H4 (cell line): ENCODE measurements at places on chromosomes 13 and 19.

DNA sequence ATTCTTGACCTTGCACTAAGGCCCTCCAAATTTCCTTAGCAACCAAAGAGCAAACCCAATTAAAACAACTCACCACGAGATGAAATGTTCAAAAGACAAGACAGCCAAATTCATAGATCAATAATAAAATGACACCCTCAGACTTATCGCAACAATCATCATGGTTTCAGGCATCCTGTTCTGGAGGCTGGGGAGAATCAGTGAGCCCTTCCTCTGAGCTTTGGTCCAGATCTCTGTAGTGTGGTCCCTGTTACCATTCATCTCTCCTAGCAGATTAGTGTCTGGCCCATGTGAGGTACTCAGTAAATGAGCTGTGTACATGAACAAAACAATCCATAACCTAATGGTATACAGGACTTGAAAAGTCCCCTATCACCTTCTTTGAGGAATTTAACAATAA lies 12.2 kb downstream of the LCP1 start:
- DNase-seq: no peak

- DNase-seq: no peak
These were observed 6.6 kb upstream of the ZNF428 start for GRCh38 chr19:43625918-43626579.

GRCh38 chr19:53960886-53961285 lies 1.9 kb upstream of the CACNG8 start:
- no peak for DNase-seq

DNA sequence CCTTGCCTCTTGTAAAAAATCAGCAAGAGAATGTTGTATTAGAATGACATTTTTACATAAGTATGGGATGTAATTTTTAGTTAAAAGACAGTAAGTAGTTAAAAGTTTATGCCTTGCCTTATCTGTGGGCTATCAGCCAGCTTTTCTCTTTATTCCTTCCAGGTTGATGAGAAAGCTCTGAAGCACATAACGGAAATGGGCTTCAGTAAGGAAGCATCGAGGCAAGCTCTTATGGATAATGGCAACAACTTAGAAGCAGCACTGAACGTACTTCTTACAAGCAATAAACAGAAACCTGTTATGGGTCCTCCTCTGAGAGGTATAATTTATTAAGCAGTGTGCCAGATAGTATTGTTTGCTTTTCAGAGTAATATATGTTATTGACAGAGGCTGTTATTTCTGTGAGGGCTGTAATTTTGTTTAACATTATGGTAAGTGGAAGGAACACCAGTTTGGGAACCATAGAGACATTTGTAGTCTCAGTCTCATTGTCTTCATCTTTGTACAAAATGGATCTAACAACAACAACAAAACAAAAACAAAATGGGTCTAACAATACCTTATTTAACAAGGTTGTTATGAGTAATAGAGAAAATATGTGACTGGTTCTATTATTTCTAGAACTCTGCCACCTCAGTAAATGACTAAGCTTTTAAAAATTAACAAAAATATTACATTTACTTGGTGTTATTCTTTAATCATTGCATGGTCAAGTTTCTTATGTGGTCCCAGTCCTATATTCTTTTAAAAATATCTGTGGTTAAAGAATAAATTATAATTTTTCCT lies 112.8 kb downstream of the TDRD3 start:
- no peak for DNase-seq

GRCh38 chr19:58366585-58367430 lies 4.3 kb upstream of the ZNF497 start:
- DNase-seq: no peak

- DNase-seq: no peak
These were observed 5.3 kb upstream of the ZNF497 start for GRCh38 chr19:58367698-58368454.

- no peak for DNase-seq
These were observed 11.2 kb downstream of the SLC1A5 start for GRCh38 chr19:46776927-46777911.

DNA sequence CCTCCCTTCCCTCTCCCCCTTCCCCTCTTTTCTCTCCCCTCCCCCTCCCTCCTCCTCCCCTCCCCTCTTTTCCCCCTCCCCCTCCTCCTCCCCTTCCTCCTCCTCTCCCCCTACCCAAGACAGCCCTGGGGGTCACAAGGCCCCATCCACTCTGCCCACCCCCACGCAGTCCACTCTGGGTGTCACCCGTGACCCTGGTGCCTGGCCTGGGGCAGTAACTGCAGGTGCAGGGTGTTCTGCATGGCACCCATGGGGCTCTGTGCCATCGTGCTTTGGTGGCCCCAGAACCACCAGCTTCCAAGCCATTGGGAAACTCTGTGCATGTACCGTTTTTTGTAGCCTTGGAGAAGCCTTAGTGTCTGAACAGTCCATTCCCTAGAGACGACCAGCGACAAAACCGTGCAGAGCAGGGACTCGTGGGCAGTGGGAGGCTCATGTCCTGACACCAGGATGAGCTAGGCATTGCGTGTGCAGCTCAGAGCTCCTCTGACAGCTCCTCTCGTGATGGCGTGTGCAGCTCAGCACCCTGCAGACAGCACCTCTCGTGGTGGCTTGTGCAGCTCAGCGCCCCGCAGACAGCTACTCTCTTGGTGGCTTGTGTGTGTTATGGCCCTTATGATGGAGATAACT lies 43.7 kb upstream of the F7 start:
- no peak for DNase-seq

DNA sequence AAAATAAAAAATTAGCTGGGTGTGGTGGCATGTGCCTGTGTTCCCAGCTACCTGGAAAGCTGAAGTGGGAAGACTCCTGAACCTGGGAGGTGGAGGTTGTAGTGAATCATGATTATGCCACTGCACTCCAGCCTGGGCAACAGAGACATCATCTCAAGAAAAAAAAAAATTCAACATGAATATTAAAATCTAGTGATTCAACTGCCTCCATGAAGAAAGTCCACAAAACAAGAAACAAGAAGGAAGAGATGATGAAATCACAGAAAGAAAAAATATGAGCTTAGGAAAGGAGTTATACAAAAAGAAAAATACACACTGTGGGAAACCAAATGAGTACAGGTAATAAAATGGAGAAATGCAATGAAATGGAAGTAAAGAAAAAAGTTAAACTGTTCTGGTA lies 99.6 kb upstream of the SIAH3 start:
- no peak for DNase-seq

- DNase-seq: peak; percentile 17
These were observed 67.5 kb upstream of the DOCK9 start for GRCh38 chr13:99045396-99045795.

DNA sequence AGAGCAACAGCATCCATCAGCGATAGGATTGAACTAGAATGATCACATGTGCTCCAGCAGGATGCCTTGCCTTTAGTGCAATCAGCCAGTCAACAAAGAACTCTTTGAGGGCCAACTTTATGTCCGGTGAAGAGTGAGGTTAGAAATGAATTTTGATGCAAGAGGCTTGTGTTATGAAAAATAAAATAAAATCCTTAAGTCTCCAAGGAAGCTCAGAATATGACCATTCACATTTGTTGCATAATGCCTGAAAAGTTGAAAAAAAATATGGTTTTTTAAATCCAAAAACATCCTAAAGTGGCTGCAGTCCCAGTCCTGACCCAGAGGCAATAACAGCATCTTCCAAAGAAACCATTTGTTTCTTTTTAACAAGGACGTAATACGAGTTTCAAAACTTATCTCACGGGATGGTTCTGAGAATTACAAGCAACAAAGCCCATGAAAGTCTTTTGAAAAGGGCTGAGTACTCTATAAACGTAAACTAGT lies 61.3 kb downstream of the DCLK1 start:
- DNase-seq: no peak

GRCh38 chr19:55232986-55233385 lies 4.4 kb upstream of the TMEM86B start:
- no peak for DNase-seq

GRCh38 chr13:111210544-111211469 lies 95.7 kb downstream of the ARHGEF7 start:
- no peak for DNase-seq

DNA sequence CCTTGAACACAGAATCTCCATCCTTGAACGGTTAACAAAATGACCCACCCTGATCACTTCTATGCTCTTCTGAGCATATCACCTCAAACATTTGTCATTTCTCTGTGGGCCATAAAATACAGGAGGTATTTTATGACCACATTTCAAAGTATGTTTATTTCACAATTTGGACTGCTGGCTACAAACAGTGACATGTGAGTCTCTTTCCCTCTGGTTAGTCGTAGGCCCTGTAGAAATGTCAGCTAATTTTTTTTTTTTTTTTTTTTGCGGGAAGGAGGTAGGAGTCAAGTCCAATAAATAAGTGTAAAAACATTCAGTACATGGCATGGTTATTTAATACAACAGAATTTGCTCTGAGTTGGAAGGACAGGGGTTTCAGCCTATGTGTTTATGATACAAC lies 70.7 kb downstream of the FOXO1 start:
- DNase-seq: no peak

GRCh38 chr13:47258384-47258783 lies 361.5 kb upstream of the HTR2A start:
- DNase-seq: no peak

GRCh38 chr13:107296804-107297203 lies 728.9 kb upstream of the ARGLU1 start:
- no peak for DNase-seq

DNA sequence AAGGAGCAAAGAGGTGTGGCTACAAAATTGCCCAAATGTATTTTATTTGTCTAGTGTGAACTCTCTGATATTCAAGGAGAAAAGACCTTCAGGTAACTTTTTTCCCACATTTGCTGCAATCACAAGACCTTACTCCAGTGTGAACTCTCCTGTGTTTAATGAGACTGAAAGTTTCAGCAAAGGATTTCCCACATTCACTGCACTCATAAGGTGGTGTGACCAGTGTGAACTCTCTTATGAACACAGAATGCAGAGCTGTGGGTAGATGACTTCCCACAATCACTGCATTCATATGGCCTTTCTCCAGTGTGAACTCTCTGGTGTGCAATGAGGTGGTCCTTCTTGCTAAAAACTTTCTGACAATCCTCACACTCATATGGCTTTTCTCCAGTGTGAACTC lies 16.4 kb downstream of the ZNF814 start:
- DNase-seq: no peak

DNA sequence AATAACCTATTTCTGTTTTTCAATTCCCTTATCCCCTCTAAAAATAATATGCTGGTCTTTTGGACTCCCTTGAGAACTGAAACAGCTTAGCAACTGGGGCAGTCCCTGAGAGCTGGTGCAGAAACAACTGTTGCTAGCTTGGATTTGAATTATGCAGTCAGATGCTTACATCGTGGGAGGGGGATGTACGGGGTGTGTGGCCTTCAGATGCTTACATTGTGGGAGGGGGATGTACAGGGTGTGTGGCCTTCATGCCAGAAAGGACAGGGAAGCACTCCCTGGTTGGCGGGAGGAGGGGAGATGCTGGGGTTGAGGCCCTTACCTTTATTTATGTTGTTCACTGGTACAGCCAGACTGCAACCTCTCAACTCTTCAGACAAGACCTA lies 25.6 kb downstream of the LRCH1 start:
- DNase-seq: no peak

- no peak for DNase-seq
These were observed 6.9 kb downstream of the CBARP start for GRCh38 chr19:1230783-1231489.

GRCh38 chr13:40149611-40150274 lies 494.3 kb downstream of the COG6 start:
- DNase-seq: peak; percentile 69

DNA sequence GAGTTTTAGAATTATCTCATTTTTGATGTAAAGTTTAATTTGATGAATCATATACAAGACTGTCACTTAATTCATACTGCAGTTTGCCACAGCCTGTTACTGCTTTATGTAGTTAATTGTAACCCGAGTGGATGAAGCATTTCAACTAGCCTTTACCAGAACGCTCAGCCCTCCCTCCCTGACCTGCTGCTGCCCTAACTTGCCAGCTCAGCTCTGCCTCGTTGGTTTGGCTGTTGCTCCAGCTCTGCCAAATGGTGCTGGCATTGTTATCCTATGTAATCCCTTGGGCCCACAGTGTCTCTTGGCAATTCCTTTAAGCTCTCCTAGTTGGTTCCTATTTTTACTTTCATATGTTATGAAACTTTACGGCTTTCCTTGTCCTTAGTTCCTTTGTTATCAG lies 113.3 kb downstream of the LMO7 start:
- DNase-seq: no peak

DNA sequence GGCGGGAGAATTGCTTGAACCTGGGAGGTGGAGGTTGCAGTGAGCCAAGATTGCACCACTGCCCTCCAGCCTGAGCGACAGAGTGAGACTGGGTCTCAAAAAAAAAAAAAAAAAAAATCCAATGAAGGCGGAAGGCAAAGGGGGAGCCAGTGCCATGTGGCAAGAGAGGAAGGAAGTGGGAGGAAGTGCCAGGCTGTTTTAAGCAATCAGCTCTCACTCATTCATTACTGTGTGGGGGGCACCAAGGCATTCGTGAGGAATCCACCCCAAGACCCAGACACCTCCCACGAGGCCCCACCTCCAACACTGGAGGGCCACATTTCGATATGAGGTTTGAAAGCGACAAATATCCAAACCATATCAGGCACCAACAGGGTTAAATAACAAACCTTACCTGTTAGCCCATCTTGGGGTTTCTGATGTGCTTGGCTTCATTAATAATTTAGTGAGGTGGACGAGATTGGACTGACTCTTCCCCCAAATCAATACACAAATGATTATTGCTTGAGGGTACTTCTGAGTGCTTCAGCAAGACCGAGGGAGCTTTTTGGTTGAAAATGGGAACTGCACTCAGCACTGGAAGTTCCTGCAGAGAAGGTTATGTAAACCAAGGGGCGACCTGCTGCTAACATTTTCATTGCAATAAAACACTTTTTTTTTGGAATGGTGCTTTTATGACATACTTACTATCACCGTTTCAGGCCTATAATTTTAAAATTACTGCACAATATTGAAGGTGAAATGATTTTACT lies 7.5 kb upstream of the LRP3 start:
- DNase-seq: no peak

DNA sequence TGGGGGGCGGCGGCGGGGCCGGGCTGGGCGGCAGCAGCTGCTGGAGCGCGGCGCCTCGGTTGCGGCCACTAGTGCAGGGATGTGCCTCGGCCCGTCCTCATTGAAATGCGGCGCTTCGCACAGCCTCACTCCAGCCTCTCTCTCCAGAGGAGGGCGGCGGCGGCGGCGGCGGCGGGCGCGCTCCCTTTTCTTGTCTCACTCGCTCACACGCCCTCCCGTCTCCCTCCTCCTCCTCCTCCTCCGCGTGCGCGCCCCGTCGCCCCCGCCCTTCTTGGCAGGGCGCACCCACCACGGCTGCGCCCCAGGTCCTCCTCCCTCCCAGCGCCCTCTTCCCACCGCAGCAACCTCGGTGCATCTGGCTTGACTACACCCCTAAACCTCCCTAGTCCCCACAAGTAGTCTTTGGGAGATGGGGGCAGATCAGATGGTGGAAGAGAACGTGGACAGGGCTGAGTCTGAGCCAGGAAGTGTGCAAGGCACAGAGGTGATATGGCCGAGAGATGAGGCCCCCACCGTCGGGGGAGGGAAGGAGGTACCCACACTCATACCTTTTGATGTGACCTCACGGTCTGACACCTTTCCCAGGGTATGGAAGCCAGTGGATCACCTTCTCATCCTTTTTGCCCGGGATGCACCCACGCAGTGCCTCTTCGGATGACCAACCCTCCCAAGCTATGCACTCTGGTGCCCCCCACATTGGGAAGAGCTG lies at the start of gene DCLK1:
Gene DCLK1, minus strand, starts transcription at position 161 of the 709 bp plus-strand sequence.
- peak; percentile 9 for DNase-seq
